Fibroblast of pulmonary artery (primary cell): ENCODE measurements at places on chromosomes 5 and 9.

- DNase-seq, result no peak
Measured at GRCh38 chr9:86347991-86348390, 6.2 kb downstream of the TUT7 start.

DNA sequence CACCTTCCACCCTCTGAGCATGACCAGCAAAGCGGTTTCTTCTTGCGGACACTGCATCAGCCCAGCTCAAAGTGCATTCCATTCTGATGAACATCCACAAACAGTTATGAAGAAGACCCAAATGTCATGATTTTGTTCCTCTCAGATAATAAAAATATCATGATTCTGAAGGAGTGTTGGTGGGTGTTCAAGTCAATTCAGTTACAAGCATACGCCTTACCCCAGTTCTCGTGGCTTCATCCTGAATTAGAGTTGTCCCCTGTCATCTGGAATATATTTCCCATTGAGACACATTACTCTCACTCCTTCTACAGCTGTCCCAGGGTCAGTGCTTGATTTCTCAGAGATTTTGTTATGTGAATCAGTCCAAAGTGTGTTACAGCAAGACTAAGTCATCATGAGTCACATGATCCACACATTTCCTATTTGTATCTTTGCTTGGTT is 325.4 kb downstream of the RFX3 start:
- no peak for DNase-seq

- no peak for DNase-seq
Measured at GRCh38 chr9:128114326-128115186, 13.0 kb downstream of the PTGES2 start.

- DNase-seq, result peak; percentile 78
Measured at GRCh38 chr5:134577022-134577795, 51.7 kb downstream of the JADE2 start.

DNA sequence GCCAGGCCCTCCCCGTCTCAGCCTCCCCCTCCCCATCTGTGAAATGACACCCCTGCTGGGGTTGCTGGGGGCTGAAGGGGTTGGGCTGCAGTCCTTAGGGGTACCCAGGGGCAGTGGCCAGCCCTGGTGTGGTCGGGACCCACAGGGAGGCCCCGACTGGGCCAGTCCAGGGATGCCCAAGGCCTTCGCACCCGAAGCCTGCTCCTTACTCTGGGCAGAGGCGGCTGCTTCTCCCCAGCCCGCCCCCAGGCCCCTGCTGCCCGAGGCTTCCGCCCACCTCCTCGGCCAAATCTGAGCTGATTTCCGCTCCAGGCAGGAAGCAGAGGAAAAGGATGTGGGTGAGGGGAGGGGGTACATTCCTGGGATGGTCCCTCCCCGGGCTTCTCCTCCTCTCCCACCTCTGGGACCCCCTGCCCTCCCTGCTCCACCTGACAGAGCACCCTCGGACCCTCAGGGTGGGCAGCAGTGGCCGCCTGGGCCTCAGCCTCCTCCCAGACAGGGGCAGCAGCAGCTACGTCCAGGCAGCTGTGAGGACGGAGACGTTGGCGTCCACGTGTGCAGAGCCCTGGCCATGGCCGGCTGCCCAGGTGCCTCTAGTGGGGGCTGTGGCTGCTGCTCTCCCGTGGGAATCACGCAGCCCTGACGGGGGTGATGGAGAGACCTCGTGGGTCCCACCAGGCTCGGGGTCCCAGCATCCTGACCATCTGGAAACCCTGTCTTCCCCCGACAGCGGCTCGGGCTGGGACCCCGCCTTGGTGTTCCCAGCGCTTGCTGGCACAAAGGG is 4.2 kb upstream of the NRARP start:
- DNase-seq, result no peak

DNA sequence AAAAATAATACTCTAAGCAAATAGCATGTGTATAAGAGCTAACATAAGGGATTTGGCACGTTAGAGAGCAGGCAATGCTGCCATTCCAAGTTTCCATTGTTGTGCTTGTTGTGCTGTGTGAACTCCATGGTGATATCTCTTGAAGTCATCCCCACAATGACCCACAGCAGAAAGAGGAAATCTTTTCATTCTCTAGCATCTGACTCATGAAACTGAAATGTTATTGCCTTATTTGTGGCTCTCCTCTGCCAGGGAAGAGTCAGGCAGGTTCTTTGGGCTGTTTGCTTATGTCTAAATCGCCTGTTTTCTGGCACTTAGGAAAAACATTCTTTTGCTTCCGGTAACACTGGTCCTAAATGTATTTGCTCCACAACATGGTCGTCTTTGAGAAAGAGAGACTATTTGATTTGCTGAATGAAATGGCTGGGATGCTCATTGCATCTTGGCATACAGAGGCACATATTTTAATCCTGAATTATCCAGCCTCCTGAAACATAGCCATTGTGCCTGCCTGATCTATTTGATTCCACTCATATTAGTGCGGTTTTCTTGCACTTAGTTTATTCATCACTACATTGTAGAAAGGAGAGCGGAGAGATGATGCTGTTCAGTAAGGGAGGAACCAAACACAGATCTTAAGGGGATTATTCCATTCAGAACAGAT is 188.8 kb downstream of the CSNK1G3 start:
- peak; percentile 99 for DNase-seq
